Activated CD4-positive, alpha-beta memory T cell treated with anti-CD3 and anti-CD28 coated beads, Interleukin-2, amount 10 ng/mL, durations not matched to agents 7 days and 5 days (primary cell): ENCODE measurements at places on chromosomes 13 and 19. TPM values are rescaled to one million over a fixed set of nuclear protein-coding genes. Genes with fewer than 3 reads are reported as not detected.

Gene ATCAY
- total RNA-seq, result not detected

Gene LAIR1
- 59.0 TPM for total RNA-seq

Gene ZNF610
- 1.2 TPM for total RNA-seq

GRCh38 chr19:3868770-3869456 lies at the start of gene ZFR2:
TSS of gene ZFR2 (minus strand) at chr19:3869038. CDS start at chr19:3869017, 21 bp downstream.
- peak; percentile 24 for DNase-seq

DNA sequence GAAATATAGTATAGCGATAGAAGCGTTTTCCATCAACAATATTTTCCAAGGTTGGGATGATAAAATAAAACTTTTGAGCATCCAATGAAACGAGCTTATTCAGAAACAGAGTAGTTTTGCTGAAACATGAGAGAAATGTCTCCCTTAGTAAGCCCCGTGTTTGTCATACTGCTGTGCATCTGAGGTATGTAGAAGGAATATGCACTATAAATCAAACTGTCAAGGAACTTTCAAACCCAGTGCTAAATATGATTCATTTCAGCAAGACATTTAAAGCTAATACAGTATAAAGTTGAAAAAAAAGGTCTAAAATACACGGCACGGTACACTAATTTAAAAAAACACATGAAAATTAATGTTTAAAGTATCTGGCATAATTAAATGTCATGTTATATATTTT lies 546.2 kb downstream of the SLITRK5 start:
- DNase-seq, result no peak

- no peak for DNase-seq
These were observed 215.4 kb upstream of the IRS2 start for GRCh38 chr13:110001670-110002275.

GRCh38 chr13:36447501-36447900 lies 15.2 kb downstream of the CCNA1 start:
- no peak for DNase-seq

DNA sequence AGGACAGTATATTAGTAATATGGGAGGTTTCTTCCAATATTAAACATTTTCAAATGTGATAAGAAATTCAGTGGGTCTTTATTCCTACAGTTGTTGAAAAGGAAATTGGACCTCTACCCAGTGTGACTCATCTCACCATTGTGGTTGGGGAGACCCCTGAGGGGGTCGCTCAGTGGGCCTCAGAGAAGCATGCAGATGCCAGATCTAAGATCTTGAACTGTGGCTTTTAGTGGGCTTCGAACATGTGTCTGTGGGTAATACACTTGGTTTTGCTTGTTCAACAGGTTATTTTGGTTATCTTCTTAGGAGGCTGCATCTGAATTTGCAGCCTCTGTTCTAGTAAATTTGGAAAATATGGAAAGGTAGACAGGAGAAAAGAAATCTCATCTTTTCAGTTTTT lies 132.3 kb downstream of the PCCA start:
- no peak for DNase-seq

GRCh38 chr13:101149735-101150384 lies 266.4 kb downstream of the NALCN start:
- no peak for DNase-seq

DNA sequence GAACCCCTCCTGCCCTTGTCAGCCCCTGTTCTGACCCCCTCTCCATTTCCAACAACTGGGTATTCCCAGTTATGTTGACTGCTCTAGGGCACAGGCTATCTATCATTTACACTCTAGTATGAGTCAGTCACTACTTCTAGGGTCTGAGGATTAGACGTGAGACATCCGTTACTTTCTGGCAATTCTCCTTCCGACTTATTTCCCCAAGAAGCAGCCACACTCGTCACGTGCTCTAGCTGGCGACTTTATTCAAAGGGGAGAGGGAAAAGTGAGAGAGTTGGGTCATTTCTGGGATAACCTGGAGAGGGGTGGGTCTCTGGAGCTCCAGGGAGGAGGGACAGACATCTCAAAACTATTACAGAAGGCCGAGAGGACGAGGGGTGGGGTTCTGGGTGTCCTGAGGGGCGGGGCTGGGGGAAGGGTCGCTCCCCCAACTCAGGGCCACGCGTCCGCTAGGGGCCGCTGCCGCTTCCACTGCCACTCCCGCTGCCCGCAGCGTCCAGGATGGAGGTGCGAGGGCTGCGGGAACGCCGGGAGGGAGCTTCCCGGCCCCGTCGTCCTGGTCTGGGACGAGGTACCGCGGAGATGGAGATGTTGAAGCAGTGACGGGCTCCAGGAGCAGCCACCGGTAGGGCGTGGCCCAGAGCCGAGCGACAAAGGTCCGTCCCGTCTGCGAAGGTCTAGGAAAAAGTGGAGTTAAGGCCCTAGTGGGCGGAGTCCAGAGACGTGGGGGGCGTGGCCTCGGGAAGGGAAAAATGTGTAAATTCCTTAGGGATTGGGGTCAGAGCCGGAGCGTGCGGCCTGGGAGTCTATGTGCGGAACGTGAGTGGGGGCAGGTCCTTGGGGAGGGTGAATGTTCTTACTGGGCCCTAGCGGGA lies 8.9 kb downstream of the RTBDN start:
- DNase-seq, result no peak

- DNase-seq, result no peak
These were observed 15.9 kb downstream of the LHFPL6 start for GRCh38 chr13:39586958-39587605.

DNA sequence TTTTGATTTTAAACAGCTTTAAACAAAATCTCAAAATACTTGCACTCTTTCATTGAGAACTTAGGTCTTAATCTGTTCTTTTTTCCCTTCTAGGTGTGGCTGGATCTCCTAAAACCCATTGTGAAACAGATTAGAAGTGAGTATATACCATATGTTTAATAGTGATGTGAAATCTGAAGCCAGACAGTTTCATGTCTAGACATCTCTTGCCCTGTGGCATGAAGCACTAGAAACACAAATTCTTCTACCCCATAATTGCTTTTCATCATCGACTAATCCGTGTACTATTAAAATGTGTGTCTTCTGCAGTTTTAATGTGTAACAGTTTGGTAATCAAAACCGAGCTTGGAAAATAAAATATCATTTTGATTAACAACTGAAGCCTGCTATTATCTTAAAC lies 188.2 kb upstream of the RNF113B start:
- no peak for DNase-seq

DNA sequence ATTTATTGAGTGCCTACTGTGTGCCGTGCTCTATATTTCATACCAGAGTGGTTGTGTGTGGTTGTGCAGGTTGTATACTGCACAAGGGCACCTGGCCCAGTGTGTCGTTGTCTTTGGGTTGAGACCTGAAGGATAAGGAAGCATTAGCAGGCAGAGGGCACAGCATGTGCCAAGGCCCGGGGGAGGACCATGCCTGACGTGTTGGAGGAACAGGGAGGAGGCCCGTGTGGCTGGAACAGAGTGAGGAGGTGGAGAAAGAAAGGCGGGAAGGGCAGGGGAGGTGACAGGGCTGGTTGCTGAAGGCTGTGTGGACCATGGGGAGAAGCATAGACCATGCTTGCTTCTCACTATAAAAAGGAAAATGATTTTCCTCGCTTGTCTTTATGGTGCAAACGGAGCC lies 26.8 kb downstream of the CELF5 start:
- DNase-seq, result no peak

DNA sequence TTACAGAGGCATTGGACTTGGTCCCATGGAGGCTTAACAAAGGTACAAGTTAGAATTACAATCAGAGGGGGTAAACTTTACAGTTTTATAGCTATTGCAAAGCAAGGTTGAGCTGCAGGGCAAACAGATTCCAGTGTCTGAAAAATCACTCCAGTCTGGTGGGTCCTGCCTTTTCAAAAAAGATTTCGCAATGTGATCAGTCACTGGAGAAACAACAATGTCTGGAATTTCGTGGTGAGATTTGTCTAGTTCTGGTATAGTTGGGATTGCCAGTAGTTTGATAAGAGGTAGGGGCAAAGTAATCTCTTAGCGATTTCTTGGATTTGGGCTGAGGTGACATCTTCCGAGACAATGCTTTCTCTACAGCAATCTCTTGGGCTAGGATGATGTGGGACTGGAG lies 1198.2 kb upstream of the PCDH9 start:
- DNase-seq, result no peak

- peak; percentile 53 for DNase-seq
These were observed 2.8 kb downstream of the UBA2 start for GRCh38 chr19:34430738-34431625.
